Activated CD4-positive, alpha-beta T cell treated with anti-CD3 and anti-CD28 coated beads for 36 hours (primary cell): ENCODE measurements at places on chromosomes 7 and 10. TPM values are rescaled to one million over a fixed set of nuclear protein-coding genes. Genes with fewer than 3 reads are reported as not detected.

GRCh38 chr7:25964483-25964991 lies 187.5 kb upstream of the NFE2L3 start:
- DNase-seq, result no peak

DNA sequence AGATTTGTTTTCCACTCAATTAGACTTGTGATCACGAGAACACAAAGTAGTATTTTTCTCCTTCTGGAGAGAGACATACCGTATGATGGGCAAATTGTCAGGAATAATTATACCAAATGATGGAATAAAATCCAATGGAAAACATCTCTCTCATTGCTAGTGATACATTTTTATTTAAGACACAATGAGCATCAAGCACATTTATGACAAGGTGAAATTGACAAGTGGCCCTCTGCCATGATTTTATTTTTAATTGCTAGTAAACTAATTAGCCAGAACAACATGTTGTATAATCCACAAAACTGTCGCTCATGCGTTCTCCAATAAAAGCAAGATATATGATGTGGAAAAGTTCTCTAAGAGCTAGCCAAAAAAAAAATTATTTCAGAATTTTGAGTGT lies 620.8 kb downstream of the AUTS2 start:
- no peak for DNase-seq

GRCh38 chr7:98727146-98727709 lies 110.1 kb downstream of the NPTX2 start:
- DNase-seq, result no peak

DNA sequence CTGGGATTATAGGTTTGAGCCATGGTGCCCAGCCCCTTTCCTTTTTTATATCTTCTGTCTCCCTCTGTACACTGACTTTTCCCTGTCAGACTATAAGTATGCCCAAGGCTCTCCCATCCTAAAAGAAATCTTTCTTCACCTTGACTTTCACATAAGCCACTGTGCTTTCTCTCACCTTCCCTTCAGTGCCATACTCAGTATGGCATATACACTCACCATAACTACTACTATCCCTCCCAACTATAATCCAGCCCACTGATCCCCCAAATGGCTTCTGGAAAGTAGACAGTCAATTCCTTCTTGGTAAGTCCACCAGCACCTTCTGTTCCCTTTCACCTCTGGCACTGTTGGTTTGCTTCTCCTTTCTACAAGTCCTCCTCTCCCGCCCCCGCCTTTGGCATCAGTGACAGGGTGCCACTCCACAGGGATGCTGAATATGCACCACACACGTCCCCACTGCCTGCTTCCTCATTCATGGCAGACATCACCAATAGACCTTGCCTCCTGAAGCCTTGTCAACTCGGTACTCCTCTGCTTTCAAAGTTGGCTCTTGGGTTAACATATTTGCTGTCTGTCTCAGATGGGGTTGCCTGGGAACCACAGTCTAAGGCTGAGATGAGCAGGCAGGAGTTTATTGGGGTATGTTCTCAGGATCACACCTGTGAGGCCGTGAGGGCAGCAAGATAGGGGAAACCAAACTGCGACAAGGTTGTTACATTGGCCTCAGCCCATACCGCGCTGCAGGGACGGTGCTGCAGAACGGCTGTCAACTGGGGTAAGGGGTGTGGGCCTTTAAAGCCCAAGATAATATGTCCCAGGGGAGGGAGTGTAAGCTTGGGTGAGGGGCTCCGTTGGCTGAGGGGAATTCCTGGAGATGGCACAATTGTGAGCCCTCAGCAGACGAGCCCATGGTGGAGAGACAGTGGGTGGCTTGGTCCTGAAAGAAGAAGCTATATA lies 7.2 kb upstream of the PSAP start:
- no peak for DNase-seq

- DNase-seq, result no peak
These were observed 43.0 kb upstream of the COL1A2 start for GRCh38 chr7:94351703-94352102.

- DNase-seq, result no peak
These were observed 12.2 kb downstream of the ATP6V0E2 start for GRCh38 chr7:149886018-149886415.

DNA sequence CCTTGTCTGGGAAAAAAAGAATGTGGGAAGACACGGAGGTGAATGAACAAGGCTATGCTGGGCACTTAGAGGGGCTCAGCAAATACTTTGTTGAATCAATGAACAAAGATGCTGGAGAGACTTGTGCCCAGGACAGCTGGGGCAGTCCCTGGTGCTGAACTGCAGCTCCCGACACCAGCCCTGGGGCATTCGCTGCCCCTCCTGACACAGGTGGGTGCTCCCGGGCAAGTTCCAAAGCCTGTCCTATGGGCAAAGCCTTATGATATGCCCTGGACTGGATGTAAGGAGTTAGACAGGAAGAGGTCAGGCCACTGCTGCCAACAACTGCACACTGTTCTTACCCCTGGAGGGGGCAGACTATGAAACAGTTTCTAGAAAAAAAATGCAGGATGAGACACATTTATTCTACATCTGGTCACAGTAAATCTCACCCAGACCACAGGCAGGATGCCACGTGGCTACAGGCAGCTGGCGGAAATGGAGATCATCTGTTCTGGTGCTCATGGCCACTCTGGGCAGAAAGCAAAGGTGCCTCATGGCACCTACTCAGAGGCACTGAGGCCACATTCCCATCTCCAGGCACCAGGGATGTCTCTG lies 21.9 kb upstream of the FRAT2 start:
- DNase-seq, result no peak

- DNase-seq, result no peak
These were observed 204.7 kb downstream of the ZNF365 start for GRCh38 chr10:62578916-62579315.

- no peak for DNase-seq
These were observed 104.7 kb downstream of the GPR85 start for GRCh38 chr7:112981966-112982365.

CACNA2D1 gene
- not detected for total RNA-seq

DNA sequence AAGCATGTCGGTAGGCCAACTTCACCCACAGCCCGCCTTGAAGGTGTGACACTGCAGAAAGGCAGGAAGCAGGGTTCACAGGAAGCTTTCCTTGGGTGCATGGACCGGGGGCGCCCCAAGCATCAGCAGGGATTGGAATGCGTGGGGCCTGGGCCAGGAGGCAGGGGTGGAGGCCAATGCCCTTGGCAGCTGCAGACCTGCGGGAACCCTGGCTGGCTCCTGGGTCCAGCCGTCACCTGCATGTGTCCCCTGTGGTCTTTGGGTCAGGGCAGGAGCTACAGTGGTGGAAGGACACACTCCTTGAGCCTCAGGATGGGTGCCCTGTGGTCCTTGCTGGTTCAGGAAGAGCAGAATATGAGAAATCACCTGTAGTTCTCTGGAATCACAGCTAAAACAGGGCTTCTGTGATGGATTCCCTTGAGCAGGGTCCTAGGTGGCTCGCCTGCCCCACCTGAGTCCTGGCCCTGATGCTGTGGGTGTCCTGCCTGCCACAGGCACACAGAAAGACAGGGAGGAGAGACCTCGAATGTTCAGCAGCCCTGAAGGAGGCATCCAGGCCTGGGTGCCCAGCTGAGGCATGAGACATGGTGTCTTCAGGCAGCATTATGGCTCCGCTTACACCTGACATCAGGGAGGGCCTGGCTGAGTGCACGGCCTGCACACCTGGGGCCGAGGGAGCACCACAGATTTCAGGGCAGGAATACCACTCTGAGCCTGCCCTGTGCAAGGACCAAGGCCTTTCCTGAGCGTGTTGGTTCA lies 15.1 kb downstream of the ANTXRL start:
- DNase-seq, result no peak

FKBP6 gene
- not detected for total RNA-seq

PRLHR gene
- not detected for total RNA-seq

DNA sequence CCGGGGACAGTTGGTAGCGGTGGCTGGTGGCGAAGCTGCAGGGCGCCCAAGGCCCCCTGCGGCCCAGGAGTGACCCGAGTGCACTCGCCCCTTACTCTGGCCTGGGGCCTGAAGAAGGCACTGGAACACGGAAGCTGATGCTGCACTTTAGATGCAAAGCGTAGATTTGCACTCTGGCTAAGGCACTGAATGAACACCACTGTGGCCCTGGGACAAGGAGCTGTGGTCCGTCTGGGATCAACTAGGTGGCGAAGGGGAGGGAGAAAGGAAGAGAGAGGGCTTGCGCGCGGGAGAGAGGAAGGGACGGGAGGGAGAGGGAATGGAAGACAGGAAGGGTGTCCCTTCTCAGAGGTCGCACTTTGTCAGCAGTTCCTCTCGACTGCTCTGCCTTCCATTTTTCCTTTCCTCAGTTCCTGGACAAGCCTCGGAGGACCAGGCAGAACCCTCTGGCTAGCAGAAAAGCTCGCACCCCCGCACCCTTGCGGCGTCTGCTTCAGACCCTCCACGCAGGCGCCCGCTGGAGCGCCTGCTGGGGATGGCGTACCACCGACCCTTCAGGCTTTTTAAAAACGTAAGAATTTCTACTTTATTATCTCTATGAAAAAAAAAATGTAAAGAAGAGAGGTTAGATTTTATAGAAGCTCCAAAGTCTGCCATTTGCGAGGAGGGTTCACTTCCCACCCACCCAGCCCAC lies 1.2 kb downstream of the FERD3L start:
- no peak for DNase-seq

DNA sequence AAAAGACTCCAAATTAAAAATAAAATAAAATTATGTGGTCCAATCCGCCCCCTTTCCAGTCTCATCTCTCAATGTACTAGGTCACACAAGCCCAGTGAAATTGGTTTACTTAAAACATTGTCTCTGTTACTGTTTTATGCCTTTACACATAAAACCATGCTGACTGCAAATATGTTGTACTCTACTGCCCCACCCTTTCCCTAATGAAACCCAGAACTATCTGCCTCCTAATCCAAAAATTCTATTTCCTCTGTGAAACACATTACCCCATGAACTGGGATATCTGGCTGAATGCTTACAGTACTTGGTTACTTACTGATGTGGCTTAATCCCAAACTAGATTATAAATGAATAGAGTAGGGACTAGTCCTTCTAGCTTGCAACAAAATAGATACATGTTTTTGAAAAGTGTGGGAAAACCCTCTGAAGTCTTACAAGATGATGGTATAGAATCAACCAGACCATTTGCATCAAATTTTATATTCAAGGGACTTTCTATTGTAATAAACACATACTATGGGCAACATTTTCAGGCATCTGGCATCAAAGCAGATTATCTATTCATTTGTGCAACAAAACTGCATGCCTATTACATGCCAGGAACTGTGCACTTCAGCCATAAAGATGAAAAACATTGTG lies 10.0 kb upstream of the KMT2E start:
- DNase-seq, result no peak

APBB1IP gene
- total RNA-seq, result 53.3 TPM

GRCh38 chr7:12646139-12646538 lies 41.3 kb upstream of the ARL4A start:
- no peak for DNase-seq

PSD gene
- 9.1 TPM for total RNA-seq

AGAP5 gene
- total RNA-seq, result 7.1 TPM

- DNase-seq, result peak; percentile 5
These were observed 227.6 kb upstream of the NPSR1 start for GRCh38 chr7:34430456-34430855.

DNA sequence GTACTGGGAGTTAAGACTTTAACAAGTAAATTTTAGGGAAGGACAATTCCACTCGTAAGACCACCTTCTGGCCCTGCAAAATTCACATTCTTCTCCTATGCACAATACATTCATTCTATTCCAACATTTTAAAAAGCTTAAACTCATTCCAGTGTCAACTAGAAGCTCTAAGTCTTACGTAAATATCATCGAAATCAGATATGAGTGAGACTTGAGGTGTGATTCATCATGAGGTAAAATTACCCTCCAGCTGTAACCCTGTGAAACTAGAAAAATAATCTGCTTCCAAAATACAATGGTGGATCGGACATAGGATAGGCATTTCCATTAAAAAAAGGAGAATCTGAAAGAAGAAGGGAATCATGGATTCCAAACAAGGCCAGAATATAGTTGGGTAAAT lies 370.3 kb downstream of the CDC14C start:
- no peak for DNase-seq

ATP5MK gene
- total RNA-seq, result 447 TPM

- no peak for DNase-seq
These were observed 6.8 kb downstream of the HSPA14 start for GRCh38 chr10:14844948-14845347.

IFIT3 gene
- 21.1 TPM for total RNA-seq

- no peak for DNase-seq
These were observed 38.6 kb downstream of the HACD1 start for GRCh38 chr10:17578603-17579002.

DNA sequence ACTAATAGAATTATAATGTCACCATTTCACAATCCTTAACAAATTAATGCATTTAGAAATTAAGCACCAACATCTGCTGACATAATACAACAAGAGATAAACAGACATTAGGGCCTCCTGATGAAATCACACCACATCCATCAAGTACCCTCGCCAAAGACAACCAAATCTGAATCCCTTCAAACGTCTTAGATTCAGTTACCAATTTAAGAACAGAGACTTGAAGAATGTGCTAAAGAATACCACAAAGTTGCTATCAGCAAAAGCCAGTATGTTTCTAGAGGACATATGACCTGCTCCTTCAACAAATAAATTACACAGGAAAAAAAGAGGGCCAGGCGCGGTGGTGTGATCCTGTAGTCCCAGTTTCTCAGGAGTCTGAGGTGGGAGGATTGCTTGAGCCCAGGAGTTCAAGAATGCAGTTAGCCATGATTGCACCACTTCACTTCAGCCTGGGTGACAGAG lies 144.5 kb downstream of the REEP3 start:
- DNase-seq, result no peak

DNA sequence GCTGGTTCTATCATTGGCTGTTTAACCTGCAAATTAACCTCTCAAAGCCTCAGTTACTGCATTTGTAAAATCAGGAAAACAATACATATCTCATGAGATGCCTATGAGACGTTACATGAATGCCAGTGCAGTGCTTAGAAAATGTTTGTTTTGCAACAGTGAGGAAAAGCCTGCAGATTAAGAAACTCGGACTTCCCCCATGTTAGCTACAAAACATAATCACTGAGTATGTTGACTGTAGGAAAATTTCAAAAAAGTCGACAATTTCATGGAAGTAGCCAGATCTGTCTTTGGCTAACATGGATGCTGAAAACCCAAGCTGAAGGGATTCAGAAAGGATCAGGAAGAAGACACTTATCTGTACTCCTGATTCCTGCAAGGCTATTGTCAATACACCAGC lies 121.4 kb downstream of the TRIL start:
- DNase-seq, result no peak

DNA sequence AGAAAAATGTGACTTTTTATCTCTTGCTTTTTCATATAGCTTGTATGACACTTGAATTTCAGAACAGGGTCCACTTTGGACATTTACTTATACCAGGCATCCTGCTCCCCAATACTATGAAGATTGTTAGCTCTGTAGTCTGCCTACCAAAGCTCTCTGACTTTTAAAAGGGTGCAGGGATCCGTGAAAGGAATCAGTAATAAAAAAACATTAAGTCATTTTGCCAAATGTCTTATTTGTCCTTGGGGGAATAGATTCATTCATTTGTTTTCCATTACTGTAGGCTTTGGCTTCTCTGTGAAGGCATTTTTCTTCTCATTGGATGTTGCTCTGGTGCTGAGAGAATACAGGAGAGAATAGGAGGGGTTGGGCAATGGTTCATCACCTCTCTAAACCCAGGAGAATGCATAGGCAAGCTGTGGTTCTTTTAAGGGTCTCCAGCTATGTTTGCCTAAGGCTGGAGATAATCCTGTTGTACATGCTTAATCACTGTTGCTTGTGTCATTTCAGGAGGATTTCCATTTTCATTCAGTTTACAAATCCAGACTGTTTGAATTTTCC lies 103.5 kb downstream of the SRI start:
- no peak for DNase-seq

RAPGEF5 gene
- total RNA-seq, result 1.3 TPM

SPDYE11 gene
- total RNA-seq, result not detected

ELAPOR2 gene
- total RNA-seq, result 4.4 TPM
